ENCODE measurements at places on chromosomes 3 and 15.

GRCh38 chr3:43266995-43267394 lies 19.3 kb upstream of the SNRK start:
- DNase-seq, result no peak

GRCh38 chr3:127489357-127489756 lies 101.2 kb downstream of the TPRA1 start:
- no peak for DNase-seq

- no peak for DNase-seq
Measured at GRCh38 chr3:38126121-38126892, 10.6 kb downstream of the ACAA1 start.

GRCh38 chr3:172043766-172044165 lies 4.4 kb downstream of the FNDC3B start:
- no peak for DNase-seq

Data from CD4-positive, alpha-beta T cell treated with Interleukin-10 for 1 hour (primary cell).